CD4-positive, alpha-beta T cell treated with Interleukin-15 for 4 hours (primary cell): ENCODE measurements at places on chromosomes 1 and 21.

DNA sequence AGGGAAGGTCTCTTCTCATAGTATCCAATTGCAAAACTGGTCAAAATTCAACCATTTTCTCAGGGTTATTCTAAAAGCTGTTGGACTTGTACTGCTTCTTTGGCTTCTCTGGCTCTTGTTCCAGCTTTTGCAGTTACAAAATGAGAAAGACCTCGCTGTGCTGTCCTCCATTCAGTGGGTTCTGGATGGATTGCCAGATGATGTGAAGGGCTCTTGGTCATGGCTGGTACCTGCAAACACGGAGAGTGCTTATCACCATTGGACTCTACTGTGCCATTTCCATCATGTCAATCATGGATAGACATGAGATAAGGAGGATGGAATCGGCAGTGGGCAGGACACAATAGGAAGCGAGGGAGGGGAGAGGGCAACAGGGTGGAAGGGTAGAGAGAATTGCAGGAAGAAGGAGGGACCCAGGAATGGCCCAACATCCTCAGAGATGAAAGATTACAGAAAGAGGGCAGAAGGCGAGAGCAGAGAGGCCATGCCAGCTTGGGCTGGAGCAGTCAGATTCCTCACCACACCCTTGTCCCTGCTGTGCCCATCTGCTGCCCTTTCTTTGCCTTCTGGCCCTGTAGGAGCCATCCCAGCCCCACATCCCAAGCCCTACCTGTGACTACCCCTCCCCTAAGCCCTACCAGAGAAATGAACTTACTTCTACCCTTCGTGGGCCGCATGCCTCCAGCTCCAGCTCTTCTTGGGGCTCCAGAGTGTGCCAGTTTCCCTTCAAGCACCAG is 70.3 kb downstream of the HIVEP3 start:
- no peak for DNase-seq

DNA sequence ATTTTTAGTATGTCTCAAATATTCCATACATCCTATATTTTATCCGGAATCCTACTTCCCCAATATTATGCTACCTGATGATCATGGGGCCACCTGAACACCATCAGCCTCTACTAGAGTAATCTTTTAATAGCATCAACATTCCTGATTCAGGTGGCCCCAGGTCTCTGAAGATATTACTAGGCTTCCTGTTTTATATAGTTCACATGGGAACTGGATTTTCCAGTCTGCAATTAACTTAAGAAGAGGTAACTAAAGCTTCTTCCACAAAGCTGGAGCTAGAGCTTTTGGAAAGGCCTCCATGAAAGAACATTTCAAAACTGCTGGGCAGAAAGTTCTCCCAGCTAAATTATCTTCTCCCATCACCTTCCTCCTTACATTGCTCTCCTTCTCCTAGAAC is 72.3 kb upstream of the ADAM30 start:
- DNase-seq: no peak

DNA sequence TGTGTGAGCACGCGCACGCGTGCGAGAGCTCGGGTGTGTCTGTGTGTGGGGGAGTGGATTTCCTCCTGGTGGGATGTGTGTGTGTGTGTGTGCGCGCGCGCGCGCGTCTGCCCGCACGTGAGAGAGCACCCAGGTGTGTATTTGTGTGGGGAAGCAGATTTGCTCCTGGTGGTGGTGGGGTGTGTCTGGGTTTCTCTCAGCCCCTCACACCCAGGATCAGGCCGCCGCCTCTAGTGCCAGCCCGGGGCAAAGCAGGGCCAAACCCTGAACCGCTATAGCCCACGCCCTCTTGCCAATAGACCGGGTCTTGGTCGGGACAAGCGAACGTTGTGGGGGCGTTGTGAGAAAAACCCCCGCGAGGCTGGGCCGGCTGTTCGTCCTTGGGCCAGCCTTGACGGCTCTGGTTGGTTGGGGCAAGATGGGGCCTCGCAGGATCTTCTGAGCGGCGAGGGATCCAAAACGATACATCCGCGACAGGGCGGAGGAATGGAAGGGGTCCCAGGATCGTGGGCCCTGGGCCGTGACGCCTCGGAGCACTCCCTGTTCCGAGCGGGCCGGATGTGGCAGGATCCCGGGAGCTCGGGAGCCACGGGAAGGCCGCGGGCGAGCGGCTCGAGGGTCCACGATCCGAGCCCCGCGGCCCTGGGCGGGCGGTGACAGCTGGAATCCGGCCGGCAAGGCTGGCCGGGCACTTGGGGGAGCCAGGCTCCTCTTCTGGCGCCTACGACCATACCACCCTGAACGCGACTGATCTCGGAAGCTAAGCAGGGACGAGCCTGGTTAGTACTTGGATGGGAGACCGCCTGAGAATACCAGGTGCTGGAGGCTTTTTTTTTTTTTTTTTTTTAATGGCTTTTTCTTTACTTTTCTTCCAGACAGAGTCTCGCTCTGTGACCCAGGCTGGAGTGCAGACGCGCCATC is 68.2 kb downstream of the RNF187 start:
- peak; percentile 39 for DNase-seq

DNA sequence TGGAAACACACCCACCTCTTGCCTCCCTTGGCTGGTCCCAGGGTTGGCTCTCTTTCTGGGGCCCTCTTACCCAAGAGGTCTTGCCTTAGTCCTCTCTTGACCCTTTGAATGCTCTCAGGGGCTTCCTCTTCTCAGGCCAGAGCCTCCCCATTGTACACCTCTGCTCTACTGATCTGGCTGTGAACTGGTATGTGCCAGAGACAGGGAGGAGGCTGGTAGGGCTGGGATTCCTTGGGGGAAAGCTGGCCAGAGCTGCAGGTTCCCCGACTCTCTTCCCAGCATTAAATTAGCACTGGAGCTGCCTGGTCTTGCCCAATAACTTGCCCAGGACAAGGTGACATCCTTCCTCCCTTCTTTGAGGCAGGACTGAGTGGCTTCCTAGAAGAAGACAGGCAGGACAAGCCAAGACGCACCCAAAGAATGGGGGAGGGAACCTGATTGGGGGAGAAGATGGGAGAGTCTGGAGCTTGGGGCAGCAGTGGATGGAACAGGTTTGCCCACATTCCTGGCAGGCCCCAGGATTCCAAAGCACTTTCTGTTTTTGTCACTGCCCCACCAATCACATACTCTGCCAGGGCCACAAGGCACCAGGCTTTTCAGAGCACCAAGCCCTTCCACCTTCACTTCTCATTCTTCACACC is 37.2 kb upstream of the CITED4 start:
- DNase-seq: no peak

GRCh38 chr1:102466487-102466886 is 469.8 kb upstream of the OLFM3 start:
- no peak for DNase-seq

GRCh38 chr1:240644732-240645131 is 32.8 kb upstream of the GREM2 start:
- no peak for DNase-seq

GRCh38 chr1:180116964-180117763 is 37.5 kb upstream of the QSOX1 start:
- DNase-seq: no peak

GRCh38 chr1:70762386-70762785 is 285.2 kb downstream of the PTGER3 start:
- no peak for DNase-seq

DNA sequence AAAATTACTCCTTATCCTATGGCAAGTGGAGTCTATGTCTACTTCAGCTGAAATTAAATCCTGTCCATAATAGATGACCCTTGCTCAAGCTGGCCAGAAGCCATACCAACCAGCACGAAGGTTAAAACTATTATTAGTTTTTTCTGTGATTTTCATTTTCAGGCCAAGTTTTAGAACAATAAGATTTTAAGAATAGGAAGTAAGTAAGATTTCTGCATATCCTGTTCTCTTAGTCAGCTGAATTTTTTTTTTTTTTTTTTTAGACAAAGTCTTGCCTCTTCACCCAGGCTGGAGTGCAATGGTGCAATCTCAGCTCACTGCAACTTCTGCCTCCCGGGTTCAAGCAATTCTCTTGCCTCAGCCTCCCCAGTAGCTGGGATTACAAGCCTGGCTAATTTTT is 6.1 kb upstream of the RBP7 start:
- no peak for DNase-seq

- DNase-seq: no peak
These were observed 87.3 kb upstream of the SLFNL1 start for GRCh38 chr1:41108696-41109275.

GRCh38 chr1:119046429-119046784 is 58.3 kb upstream of the TBX15 start:
- DNase-seq: no peak

DNA sequence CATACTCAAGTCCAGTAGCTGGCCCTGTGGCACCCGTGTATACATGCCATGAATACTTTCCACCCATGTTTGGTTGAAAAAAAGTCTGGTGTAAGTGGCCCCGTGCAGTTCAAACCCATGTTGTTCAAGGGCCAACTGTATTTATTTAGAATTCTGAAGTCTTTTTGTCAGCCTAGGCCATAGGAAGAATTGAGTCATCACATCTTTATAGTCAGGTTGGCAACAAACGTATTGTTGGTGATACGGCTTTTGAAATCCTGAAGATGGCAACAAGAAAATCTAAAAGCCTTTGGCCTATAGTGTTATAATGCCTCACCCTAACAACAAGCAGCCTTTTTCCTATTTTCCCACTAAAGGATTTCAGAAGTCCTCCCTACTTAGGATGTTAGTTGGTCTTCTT is 363.6 kb downstream of the PLPP3 start:
- DNase-seq: no peak

DNA sequence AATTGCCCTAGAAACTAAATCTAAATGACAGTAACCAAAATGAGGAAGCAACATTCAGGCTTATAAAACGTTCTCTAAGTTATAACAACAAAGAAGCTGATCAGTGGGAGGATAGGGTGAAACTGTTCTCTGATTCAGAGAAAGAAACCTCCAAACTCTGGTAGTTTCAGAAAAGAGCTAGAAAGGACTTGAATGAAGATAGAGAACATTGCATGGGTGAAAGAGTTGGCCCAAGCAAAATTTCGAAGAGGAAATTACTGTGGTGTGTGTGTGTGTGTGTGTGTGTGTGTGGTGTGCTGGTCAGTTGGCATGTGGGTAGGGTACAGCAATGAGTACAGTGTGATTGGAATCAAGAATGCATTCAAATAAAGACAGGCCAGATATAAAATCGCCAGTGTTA is 16.5 kb upstream of the SPAG17 start:
- DNase-seq: no peak

DNA sequence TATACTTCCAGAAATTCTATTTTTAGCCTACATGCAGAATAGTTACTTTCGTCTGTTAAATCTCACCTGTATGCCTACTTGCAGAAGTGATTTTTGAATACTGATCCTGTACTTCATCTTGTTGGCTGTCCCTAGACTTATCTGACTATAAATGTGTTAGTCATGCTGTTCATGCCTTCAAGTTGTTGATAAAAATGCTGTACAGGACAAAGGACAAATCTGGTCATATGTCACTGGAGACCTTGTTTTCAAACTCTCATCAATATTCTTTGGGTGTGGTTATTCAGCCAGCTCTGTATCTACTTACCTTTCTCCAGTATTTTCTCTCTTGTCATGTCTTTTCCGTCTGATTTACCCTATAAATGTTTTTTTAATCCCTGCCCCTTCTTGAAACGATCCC is 132.9 kb downstream of the RNF220 start:
- no peak for DNase-seq

GRCh38 chr1:210900820-210901219 is 233.1 kb downstream of the KCNH1 start:
- no peak for DNase-seq

DNA sequence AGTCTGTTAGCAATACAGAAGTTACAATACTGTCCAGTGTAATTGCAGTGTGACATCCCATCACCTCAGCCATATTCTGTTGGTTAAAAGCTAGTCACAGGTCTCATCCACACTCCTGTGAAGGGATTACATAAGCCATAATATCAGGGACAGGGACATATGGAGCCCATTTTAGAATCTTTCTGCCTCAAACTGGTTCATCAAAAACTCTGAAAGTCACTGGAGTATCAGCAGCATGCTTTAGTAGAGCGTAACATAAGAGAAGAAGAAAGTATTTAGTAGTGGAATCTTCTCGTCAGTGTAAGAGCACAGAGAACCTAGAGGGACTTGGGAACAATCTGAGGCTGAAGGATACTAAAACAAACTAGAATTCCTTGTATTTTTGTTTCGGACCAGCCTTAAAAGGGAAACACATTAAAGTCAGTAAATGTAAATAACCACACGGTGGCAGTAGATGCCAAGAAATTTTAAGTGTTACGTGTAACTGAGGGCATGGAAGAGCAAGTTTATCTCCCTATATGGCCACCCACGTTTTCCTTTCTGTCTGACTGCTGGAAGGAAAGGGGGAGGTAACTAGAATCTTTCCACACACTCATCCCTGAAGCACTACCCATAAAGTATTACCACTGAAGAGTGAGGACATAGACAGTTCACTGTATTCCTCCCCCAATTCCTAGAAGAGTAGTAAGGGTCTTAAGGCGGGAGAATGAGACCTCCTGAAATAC is 41.6 kb upstream of the AGL start:
- DNase-seq: peak; percentile 65

- no peak for DNase-seq
These were observed 4.4 kb upstream of the FMO2 start for GRCh38 chr1:171180670-171181069.

- DNase-seq: no peak
These were observed 74.3 kb upstream of the VANGL1 start for GRCh38 chr1:115567431-115567830.

DNA sequence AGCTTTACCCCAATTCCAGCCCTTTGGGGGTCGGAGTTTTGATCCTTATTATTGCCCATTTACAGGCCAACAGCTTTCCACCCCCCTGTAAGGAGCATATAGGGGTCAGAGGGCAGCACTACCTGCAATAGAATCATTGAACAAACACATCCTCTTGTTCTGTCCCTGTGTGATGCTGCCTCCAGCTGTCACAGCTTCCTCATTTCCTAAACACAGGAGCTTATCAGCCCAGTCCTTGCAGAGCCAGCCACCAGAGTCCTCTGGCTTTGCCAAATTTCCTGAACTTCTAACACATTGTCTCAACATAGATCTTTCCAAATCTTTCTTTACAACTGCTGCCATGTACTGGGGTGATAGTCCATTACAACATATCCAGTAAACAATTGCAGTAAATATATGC is 32.8 kb upstream of the PTBP2 start:
- no peak for DNase-seq

DNA sequence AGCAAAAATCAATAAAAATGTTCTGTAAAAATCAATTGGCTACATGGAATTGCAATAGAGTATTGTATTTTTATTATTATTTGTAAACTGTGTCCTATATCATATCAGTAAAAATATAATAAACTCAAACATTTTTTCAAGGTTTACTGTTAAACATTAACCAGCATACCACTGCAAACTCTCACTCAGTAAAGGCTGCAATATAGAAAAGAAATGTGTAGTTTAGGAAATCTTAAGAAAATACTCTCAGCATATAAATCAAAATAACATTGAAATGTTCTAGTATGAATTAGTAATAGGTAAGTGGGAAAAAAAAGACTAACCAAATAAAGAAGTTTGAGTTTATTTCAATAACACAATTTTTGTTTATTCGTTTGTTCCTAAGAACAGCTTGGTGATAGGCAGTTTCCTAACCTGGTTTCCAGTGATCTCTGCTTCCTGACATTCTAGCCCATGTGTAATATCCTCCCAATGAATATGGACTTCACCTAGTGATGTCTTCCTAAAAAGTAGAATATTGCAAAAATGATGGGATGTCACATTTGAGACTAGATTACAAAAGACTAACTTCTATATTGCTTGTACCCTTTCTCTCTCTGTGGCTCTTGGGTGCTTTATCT is 870.1 kb downstream of the BRINP3 start:
- no peak for DNase-seq

- no peak for DNase-seq
These were observed 23.4 kb downstream of the CAPZA1 start for GRCh38 chr1:112643080-112643479.
